Left colon (tissue), 2 donors: ENCODE measurements at places on chromosomes 2 and 18. TPM values are rescaled to one million over a fixed set of nuclear protein-coding genes. Genes with fewer than 3 reads are reported as not detected.

The SCN3A gene
- 0.43 TPM for total RNA-seq

The SGO2 gene
- 2.6 TPM for total RNA-seq

GRCh38 chr18:79903071-79903635 is 48.3 kb downstream of the SLC66A2 start:
- no peak for DNase-seq

DNA sequence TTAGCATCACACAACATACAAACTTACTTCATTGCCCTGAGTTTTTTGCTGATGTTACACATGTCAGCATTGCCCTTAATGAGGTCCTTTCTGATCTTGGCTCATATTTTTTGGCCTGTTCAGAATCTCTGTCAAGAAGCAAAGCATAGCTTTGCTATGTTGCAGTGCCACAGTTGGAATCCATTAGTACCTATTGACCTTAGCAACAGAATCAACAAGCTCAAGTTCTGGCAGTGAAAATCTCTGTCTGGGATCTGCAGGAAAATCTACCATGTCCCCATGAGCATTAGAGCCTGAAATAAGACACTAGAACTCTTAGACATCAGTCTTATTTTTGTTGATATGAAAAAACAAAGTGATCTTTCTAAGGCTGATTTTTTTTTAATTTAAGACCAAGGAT is 105.6 kb upstream of the FHL2 start:
- DNase-seq: no peak

- DNase-seq: no peak
Measured at GRCh38 chr2:9637330-9637729, 6.5 kb upstream of the YWHAQ start.

GRCh38 chr2:14634182-14634488 is 1.6 kb downstream of the LRATD1 start:
- no peak for DNase-seq

- no peak for DNase-seq
Measured at GRCh38 chr2:39379643-39380524, 57.2 kb downstream of the MAP4K3 start.

- no peak for DNase-seq
Measured at GRCh38 chr2:160224060-160224459, 24.0 kb upstream of the ITGB6 start.

- no peak for DNase-seq
Measured at GRCh38 chr2:79780781-79781180, 267.9 kb downstream of the CTNNA2 start.

DNA sequence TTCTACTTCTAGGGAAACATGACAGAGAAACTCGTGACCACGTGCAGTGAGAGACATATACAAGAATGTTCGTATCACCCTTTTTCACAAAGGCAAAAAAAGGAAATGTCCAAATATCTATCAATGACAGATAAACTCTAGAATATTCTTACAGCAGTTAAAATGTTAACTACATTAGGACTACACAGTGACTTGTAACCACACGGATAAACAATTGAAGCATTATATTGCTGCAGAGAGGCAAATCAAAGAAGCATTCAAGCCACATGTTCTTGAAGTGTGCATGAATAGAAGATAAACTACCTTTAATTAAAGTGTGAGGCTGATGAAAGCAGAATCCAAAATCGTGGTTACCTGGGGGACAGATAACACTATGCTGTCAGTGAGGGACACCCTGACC is 935.3 kb upstream of the KLHL29 start:
- DNase-seq: no peak

DNA sequence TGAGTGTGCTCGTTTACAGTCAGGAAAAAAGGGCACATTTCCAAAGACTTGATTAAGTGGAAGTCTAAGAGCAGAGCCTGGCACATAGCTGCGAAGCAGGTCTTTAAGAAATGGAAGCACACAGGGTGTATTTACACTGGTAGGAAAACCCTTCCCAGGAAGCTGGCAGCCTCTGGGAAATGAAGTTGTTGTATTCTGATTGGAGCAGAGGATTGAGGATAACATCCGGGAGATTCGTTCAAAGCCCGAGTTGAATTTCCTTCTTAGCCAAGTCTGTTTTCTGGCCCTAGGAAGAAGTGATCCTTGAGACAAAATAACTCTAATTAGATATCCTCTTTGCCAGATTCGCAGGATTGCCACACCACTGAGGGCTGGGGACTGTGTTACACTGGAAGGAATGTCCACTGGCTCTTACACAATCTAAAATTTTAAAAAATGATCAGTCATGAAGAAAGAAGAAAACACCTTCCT is 75.9 kb downstream of the ITGB1BP1 start:
- no peak for DNase-seq

DNA sequence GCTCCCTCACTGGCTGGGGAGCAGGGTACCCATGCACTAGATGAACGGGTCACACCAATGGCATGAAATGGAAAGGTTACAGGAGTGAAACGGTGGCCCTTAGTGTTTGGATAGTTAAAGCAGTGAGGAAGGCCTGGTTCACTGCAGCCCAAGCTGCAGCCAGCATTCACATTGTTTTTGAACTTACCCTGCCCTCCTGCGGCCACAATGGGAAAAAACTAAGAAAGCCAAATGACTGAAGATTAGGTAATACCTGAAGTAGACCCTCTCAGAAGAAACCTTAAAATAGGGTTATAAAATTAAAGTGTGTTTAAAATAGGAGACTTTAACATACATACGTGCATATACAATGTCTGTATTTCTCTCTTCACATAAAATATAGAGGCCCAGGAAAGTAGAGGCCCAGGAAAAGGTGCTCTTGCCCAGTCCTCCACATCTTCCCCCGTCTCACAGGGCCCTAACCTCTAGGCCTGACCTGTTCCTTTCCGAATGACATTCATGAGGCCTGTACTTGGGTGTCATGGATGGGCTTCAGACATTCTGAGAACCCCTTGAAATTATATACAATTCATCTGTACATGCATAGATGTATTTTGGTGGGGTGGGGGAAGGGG is 33.3 kb downstream of the DOK1 start:
- peak; percentile 50 for DNase-seq

GRCh38 chr18:23134780-23135549 is at the start of gene CABLES1:
TSS of gene CABLES1 (plus strand) at chr18:23135485. CDS start at chr18:23135763, 278 bp downstream.
- DNase-seq: peak; percentile 59

DNA sequence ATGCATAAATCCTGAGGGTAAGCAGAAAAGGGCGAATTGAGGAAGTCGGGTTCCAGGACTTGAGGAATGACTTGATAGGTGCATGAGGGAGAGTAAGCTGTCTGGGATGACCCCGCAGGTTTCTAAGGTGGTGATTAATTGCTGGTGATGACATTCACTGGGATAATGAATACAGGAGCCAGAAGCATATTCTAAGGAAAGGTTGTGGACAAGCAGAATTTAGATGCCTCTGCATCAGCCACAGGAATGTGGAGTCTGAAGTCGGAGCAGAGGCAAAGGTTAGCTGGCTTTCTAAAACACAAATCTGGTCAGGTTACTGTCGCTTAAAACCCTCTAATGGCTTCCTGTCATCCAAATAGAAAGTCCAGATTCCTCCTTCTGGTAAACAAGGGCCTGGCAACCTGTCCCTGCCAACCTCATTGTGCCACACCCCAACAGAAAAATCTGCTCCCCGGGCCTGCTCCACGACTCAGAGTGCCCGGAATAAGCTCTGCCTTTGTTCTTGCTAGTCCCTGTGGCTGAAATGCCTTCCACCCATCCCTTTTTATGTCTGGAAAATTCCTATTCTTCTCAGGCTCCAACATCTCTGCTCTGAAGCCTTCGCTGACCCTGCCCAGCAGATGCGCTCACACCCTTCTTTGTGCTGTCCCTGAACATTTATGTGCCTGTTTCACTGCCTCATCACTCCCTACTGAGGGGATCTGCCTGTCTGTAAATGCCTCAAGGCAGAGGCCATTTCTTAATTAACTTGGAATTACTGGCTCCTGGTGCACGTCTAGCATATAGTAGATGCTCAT is 11.3 kb upstream of the TMEM214 start:
- peak; percentile 67 for DNase-seq
